Stimulated activated CD4-positive, alpha-beta T cell treated with anti-CD3 and anti-CD28 coated beads, Interleukin-4, amount 100 ng/mL, for 1 hour (primary cell): ENCODE measurements at places on chromosomes 6 and 20.

DNA sequence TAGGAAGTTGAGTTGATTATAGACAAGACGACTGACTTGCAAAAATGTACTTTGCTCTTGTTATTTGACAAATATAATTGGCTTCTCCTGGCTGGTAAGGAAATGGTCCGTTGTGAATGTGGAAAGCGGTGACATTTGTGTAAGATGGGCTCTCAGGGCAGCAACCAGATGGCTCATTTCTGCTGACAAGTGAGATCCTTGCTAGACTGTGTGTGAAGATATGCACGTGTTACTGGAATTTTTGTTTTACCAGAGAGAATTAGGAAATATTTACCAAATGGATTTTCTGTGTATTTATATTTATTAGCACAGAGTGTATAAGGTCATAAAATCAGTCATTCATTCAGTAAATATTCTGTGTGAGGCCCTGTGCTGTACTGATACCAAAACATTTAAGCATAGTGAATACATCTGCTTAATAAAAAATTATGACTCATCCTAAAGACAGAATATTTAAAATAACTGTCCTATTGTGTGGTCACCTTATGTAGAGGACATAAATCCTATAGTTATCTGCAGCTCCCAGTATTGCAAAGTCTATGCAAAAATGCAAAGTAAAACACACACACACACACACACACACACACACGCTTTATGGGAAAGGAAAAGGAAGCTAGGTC, 109.9 kb upstream of the ASF1A start:
- no peak for DNase-seq

DNA sequence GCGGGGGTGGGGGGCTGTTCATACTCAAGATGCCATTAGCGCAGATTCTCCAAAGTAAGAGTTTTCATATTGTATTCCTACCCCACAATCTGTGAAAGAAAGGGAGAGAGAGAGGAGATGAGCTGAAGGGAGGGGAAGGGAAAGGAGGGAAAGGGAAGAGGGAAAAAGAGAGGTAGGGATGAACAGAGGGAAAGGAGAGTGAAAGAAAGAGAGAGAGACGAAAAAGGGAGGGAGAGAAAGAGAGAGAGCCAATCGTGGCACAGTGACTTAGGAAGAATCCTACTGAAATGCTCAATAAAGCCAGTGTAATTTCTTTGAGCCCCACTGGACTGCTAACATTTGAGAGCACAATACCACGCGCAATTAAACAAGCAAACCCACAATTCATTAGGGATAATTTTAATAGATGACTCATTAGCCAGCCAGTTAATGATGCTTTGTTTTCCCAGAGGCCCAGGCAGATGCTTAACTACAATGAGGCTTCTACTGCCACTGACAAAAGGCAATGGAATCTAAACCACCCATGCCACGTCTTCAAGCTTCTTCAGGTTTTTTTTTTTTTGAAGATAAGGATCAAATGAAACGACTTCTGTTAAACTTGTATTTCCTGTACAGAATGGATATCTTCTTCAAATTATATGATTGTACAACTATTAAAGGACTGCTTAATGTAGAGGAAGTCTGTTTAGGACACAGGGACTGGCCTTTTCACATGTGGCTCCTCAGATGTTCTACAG, 306.8 kb downstream of the FOXC1 start:
- no peak for DNase-seq

DNA sequence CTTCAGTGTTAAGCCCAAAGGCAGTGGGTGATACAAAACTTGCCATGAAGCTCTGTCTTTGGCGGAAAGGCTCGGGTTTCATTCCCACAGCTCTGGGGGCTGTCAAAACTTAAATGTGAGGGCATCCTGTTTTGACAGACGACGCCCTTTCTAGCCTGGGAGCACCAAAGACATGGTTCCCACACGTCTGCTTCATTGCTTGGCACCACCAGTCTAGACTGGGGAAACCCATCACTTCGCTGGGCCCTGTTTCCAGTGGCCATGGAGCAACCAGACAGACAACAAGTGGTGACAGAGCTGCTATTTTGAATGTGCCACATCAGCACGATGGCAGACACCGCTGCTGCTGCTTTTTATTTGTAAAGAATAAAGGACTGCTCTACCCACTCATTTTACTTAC, 127.5 kb downstream of the SASH1 start:
- no peak for DNase-seq

GRCh38 chr6:167512696-167513375, 187.9 kb downstream of the TTLL2 start:
- no peak for DNase-seq

DNA sequence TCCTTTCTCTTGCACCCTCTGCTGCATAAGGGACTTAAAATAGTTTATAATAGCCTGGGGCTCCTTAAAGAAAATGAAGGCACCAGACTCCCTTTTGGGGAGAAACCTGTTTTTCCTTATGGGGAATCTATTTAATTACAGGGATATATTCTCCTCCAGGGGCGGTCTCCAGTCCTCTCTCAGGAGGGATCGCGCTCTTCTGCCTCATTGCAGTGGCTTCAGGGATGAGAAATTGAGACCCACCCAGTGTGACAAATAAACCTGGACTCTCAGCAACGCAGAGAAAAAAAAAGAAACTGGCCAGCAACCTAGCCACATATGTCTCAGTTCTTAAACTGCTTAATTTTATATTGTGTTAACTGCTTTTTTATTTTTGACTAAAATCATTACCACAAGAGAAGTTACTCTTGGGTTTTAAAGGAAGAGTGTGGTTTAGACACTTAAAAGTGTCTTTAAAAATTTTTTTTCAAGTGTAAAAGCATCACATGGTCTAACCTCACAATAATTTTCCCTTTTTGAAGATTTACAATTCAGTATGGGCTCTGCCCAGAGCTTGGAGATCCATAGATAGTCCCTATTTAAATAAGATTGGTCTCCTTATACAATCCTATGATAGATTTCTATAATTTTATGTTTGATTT, 11.7 kb upstream of the GOPC start:
- DNase-seq, result no peak

DNA sequence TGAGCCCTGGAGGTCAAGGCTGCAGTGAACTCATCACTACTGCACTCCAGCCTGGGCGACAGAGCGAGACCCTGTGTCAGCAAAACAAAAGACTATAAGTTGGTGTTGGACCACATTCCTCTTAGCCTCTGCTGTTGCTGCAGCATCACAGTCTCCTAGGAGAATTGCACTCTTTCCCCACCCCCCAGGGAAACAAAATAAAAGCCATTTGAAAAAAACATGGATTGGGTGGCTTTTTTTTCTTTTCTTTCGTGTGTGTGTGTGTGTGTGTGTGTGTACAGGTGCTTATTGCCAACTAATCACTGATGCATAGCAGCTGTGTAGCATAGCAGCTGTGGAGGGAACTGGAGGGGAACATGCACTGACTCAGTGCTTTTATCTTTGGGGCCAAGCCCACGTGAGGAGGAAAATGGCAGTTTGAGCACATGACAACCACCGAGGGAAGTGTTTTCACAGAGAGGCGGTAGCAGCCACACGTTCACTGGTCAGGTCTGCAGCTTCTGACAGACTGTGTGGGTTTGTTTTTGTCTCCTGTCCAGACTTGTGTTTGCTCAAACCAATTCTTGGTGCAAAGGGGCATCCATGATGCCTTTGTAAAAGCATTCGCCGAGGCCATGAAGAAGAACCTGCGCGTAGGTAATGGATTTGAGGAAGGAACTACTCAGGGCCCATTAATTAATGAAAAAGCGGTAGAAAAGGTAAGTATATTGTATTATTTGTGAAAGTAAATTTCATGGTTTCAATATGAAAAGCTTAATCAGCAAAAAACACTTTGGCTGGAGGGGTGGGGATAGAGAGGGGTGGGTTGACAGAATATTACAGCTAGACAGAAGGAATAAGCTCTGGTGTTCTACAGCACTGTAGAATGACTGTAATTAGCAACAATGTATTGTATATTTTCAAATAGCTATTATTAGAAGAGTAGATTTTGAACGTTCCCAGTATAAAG, 27.7 kb downstream of the ALDH5A1 start:
- no peak for DNase-seq

DNA sequence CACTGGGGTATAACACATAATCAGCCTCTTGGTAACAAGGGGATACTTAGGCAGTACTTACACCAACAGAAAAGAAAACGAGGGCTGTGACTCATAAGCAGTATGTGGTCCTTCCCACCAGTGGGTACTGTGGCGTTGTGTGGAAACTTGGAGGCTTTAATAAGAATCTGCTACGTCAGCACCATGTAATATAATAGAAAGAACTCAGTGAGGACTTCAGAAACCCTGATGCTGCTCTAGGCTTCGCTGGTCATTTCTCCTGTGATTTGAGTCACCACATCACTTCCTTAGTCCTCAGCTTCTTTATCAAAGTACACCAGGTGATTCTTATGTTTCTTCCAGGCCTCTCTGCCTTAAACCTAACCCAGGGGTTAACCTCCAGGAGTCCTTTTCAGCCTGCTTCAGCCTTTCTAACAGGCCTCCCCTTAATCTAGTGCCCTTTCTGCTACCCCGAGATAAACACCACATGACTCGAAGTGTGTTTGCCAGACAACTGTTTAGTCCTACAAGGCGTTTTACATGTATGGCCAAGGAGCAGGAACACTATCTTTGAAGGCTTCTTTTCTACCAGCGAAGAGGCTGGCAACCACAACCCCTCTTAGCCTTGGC, 68.5 kb downstream of the FYN start:
- DNase-seq, result peak; percentile 37

GRCh38 chr20:62830251-62830650, 13.4 kb downstream of the COL9A3 start:
- DNase-seq, result no peak

DNA sequence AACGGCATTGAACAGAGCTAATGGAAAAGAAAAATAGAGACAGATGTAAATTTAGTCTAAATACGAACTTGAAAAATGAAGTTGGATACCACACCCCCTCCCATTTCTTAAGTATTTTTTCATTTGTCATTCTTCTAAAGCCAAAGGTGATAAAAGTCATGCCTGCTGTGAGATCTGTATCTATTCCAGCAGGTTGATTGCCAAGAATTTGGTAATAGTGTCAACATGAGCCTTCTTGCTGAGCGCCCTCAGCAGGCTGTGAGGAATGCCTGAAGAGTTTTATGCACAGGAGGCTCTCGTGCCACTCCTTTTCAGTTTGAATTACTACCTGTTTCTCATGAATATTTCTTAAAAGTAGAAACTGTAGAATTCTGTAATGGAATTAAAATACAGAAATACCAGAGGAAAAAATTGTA, 165.4 kb downstream of the QKI start:
- DNase-seq, result no peak

DNA sequence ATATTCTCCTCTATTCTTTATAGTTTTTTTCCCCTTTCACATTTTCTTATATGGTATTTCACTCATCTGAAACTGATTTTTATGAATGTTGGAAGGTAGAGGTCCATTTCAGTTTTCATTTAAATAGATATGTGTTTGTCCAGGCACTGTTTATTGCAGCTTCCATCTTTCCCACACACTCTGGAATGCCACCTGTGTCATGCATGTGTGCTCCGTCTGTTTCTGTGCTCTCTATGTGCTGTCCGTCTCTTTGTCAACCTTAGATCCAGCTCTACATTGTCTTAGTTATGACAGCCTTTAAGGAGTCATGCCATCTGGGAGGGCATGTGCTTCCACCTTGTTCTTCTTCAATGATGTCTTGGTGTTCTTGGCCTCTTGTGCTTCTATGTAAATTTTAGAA, 36.4 kb upstream of the RREB1 start:
- no peak for DNase-seq

GRCh38 chr6:30555816-30556065, 548 bp downstream of the GNL1 start:
- no peak for DNase-seq

DNA sequence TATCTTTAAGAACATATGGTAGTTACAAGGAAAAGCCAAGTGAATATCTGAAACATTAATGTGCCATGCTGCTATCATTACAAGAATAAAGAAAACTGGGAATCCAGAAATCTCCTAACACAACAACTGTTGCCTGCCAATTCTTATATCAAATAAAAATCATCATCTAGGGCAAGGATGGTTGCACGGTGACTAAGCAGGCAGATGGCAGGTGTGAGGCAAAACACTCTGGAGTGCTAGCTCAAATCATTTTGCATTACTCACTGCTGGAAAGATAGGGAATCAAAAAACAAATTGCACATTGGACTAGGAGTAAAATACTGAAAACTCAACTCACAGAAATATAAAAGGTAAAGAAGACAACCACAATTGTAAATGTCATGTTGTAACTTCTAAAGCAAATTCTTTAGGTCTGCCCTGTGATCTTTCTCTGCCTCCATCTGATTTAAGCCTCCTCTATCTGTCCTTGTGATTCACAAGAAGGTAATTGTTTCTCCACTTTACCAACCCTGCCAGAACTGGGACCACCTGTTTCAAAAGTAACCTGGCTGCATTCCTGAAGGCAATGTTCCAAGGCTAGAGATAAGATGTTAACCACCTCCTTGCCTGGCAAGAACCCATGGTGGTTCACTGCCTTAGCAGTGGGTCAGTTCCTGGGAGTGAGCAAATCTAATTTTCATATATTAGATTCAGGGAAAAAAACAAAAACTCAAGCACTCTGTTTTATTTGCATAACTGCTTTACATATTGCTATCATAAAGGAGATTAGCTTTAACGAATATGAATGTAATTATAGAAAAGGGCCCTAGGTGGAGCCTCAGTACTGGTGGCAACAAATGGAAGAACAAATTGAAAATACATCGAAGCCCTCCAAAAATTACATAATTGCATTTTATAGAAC, 33.1 kb upstream of the LCA5 start:
- DNase-seq, result no peak

GRCh38 chr20:48092596-48093280, 307.5 kb upstream of the SULF2 start:
- no peak for DNase-seq

GRCh38 chr6:145263778-145264211, 471.5 kb downstream of the EPM2A start:
- no peak for DNase-seq

- DNase-seq, result no peak
Observed at GRCh38 chr6:130858498-130859160, 31.4 kb downstream of the SMLR1 start.

GRCh38 chr6:130434174-130434873, 68.5 kb downstream of the TMEM200A start:
- no peak for DNase-seq

GRCh38 chr20:7994809-7995208, 24.8 kb downstream of the TMX4 start:
- DNase-seq, result no peak

- no peak for DNase-seq
Observed at GRCh38 chr6:84581494-84582259, 182.7 kb downstream of the TBX18 start.

GRCh38 chr20:31570735-31571617, 34.1 kb upstream of the ID1 start:
- no peak for DNase-seq

GRCh38 chr6:6880745-6881437, 226.9 kb upstream of the RREB1 start:
- DNase-seq, result no peak

DNA sequence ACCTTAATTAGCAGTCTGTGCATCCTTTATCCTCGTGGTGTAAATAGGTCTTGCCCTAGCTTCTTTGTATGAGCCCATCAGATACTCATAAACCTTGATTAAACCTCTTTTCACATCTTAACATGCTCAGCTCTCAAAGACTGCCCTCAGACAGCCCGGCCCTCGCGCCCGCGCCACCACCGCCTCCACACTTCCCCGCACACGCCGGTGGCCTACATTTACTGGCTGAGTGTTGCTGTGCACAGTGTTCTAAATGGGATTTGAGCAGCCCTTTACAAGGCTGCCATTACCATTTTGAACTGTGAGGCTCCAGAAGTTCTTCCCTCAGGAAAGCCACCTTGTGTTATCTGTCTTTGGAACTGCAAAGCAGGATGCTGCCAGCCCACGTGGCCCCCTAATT, 63.0 kb upstream of the INSM1 start:
- no peak for DNase-seq
